Retinal pigment epithelial cell (primary cell): ENCODE measurements at places on chromosomes 16 and 17.

- DNase-seq = no peak
These were observed 10.4 kb downstream of the USB1 start for GRCh38 chr16:58011652-58012051.

GRCh38 chr16:24482681-24483202 is 56.6 kb upstream of the RBBP6 start:
- DNase-seq = no peak

DNA sequence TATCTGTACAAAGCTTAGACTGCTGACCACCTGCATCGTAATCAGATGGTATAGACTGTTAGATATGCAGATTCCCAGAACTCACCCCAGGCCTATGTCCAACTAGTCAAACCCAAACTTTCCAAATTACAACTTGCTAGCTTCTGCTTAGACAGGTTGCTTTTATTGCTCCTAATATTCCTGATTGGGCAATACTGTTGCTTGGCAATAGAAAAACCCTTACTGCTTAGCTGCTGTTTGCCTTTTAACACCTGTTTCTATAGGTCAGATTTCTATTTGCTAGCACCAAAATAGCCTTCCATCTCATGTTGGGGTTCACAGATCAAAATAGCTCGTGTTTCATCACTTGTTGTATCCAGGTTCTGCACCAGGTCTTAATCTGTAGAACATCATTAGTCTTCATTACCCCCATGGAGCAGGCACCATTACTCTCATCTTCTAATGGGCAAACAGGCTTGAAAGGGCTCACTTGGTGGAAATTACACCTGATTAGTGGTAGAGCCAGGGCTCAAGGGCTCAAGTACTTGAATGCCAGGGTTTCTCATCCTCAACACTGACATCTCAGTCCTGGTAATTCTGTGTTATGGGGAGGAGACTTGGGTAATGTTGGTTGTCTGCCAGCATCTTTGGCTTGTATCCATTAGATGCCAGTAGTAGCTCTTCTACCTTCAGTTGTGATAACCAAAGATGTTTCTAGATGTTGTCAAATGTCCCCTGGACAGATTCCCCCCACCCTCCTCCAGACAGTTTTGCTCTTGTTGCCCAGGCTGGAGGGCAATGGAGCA is 2.7 kb downstream of the ZP2 start:
- DNase-seq = no peak

DNA sequence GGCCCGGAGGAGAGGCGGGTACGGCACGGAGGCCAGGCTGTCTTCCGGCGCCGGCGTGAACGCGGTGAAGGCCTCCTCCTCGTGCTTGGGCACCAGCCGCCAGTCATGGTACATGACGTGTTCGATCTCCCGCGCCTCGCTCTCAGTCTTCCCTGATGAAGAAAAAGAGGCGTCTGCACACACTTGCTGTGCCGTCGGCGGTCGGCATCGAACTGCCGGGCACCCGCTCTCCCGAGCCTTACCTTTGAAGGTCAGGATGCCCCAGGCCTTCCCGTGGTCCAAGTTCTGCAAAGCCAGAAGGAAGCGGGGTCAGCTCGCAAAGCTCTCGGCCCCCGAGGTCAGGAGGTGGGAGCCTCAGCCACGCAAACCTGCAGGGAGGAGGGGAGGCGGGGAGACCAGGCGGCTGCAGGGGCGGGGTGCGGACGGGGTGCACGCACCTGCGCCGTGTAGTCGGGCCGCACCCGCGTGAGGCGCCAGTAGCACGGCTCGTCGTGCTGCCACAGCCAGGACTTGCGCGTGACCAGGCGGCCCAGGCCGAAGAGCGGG is at the start of gene EME2:
Gene EME2, plus strand, starts transcription at position 449 of the 546 bp plus-strand sequence. CDS start 418 bp downstream, outside the sequence.
- no peak for DNase-seq

- DNase-seq = no peak
These were observed 46.9 kb upstream of the HNF1B start for GRCh38 chr17:37791447-37792399.

DNA sequence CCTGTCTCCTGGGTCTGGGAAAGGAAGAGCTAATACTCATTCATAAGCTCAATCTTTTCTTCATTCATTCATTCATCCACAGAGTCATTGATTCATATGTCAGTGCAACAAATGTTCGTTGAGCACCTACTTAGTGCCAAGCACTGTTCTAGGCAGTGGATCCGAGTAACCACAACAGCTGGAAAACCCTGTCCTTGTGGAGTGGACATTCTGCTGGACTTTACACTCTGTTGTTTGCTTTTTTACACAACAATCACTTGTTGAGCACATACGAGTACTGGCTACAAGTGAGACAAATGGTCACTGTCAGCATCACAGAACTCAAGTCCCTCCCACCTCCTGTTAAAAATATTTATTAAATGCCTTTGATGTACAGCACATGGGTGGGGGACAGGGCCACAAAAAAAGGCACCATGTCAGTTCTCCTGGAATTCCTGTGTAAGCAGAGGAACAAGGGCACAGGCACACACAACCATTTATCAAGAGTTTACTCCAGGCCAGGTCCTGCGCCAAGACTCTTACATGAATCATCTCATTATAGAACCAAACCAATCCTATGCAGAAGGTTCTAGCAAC is 46.9 kb downstream of the TEKT5 start:
- DNase-seq = no peak

GRCh38 chr17:21396237-21396636 is 20.1 kb downstream of the KCNJ12 start:
- DNase-seq = no peak

DNA sequence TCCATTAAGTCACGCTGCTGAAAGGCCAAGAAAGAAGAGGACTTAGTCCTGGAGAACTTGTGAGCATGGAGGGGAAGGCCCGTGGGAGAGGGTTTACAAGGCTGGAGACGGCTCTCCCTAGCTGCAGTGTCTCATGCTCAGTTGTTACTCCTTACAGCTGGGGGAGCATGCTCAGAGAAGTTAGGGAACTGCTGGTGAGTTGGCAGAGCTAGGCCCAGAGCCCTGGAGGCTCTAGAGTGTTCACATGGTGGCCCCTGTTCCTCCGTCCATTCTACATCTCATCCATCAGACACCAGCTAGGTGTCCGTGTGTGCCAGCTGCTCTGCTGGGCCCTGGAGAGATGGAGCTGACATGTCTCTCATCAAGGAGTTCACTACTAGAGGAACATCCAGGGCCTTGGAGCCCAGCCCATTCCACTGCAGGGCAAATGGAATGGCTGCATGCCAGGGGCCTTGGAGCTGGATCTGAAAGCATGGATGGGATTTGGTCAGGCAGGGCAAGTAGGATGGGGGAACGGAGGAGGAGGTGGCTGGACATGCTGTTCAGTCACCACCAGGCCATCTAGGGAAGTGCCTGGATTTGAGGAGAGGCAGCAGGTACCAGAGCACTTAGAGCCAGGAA is 6.3 kb downstream of the XYLT2 start:
- DNase-seq = no peak
